Stomach (tissue), 19 donors: ENCODE measurements at places on chromosomes 7 and 10. TPM values are rescaled to one million over a fixed set of nuclear protein-coding genes. Genes with fewer than 3 reads are reported as not detected.
A peak's percentile ranks its signal among the peaks of the same experiment; 100 is the strongest.

ENO4 gene
- not detected for total RNA-seq

DNA sequence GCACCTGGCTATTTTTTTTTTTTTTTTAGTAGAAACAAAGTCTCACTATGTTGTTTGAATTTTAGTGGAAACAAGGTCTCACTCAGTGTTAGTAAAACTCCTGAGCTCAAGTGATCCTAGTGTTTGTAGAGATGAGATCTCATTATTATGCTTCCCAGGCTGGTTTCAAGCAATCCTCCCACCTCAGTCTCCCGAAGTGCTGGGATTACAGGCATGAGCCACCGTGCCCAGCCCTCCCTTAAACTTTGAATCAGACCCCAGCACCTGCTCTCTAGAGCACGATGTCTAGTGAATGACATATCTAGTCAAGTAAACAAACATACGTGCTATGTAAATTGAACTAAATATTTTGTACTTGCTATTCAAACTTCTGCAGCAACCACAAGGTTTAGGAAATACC is 105.6 kb upstream of the MYO3A start:
- DNase-seq = no peak

DNA sequence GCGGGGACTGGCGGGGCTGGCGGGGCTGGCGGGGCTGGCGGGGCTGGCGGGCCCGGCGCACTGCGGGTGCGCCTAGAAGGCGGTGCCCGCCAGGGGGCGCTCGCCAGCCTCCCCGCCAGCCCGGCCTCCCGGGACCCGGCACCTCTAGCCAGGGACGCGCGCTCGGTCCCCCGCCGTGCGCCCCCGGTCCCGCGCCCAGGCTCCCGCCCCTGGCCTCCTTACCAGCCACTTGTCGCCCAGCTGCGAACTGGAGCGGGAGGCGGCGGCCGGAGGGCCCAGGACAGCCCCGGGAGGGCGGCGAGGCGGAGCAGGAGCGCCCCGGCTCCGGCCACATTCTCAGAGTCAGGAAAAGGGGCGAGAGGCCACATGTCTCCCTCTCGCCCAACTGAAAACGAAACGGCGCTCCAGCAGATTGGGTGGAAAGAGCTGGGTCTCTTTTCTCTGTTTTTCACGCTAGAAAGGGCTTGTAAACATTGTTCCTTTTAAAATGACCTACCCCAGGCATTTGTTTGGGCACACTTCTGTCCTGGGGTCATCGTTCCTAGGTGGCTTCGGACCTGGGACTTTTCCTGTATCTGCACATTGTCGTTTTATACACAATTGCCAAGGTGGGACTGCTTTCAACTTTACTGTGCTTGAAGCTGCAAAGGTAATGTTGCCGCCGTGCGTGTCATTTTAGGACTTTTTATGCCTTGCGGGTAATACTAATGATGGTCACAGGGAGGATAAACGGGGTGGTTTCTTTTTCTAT is 378 bp upstream of the PRKCQ start:
- peak; percentile 77 for DNase-seq

NYAP1 gene
- not detected for total RNA-seq

DNA sequence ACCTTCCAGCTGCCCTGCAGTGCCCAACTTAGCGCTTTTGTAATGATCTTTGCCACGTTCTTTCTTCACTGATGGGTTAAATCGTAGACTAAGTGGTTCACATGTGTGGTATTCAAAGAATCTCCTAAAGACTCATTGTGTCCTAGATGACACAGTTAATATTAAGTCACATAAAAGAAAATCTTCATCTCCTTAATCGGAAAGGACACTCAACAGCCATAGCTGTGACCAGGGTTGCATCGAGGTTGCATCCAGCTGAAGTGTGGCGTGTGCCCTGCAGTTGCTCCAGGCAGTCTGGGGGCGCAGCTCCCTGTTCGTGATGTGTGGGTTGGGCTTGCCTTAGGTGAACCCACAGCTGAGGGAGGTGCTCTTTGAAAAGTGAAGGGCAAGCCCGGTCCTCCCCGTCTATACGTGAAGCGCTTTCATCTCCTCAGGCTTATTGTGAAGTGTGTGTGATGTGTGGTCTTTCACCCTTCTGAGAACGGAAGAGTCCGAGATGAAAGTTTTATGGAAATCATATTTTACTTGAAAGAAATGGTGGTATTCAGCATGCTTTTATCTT is 122.7 kb downstream of the TRRAP start:
- DNase-seq = no peak

DNA sequence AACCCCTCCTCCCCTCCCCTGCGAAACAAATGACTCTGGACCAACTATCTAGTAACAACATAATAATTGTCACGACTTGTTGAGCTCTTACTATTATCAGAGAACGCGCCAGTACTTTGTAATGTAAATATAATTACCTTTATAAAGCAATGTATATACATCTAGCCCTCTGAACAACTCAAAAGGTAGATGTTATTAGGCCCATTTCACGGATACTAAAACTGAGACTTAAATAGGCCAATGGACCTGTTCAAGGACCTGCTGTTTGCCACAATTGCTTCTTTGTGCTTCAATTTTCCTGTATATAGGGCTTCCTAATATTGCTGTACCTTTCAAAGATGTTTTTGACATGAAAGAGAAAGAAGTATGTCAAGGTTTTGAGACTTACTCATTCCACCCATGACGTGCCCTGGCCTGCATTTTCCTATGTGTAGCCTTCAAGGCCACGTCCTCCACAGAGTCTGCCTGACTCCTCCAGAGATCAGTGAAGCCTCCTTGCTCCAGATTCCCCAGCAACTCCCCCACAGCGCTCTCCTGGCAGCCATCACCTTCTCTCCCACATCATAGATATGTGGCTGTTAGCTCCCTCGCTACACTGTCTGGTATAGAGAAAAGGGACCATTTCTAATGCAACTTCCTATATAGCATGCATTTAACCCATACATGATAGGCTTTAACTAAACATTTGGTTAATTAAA is 156.6 kb downstream of the SKIDA1 start:
- DNase-seq = no peak

DNA sequence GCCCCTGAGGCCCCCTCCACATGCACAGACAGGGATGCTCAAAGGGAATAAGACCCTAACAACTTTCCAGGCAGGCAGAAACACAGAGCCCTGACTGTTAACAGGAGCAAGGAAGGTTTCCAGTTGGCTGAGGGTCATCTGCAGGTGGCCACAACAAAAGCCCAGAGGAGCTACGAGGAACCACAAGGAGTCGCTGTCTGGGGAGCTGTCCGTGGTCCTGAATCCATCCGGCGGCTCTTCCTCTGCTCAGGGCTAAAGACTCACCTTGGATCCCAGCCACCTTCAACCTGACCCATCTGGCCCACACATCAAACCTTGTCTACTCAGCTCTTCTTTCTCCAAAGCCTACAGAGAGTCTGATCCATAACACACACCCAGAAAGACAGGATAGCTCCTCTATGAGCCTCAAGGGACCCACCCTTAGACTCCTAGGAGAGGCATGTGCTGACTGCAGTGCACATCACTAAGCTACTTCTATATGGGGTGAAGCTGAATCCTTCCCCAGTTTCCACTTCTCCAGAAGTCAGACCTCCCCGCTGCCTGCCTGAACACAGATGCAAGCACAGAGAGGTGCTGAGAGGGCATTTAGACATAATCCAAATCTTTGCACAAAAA is 104.0 kb downstream of the SLIT1 start:
- DNase-seq = peak; percentile 47
